ENCODE measurements at places on chromosomes 16 and 17.

DNA sequence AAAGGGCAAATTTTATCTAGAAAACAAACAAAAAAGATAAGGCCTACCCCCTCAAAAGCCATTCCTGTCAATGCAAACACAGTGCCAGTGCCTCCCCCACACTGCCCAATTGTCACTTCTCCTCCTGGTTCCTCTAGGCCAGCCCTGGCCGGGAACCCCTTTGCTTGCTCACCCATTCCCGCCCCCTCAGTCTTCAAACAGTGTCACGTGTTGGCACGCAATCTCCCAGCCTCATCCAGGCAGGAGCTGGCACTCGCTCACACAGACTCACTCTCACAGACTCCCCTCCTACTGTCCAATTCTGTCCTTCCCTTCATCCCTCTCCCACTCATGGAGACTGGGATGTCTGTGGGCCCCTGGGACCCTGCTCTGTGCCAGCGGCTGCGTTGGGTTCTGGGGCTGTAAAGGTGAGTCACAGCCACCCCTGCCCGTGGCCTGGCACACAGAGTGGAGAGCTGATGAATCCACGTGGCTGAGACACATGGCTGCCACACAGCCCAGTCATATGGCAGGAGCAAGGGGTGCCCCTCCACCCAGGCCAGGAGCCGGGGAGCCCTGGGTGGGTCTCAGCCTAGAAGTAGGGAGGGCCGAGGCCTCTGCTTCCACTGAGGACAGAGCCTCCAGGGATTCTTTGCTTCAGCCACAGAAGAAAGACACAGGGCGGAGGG lies 54.8 kb downstream of the VAC14 start:
- DNase-seq = peak; percentile 51

DNA sequence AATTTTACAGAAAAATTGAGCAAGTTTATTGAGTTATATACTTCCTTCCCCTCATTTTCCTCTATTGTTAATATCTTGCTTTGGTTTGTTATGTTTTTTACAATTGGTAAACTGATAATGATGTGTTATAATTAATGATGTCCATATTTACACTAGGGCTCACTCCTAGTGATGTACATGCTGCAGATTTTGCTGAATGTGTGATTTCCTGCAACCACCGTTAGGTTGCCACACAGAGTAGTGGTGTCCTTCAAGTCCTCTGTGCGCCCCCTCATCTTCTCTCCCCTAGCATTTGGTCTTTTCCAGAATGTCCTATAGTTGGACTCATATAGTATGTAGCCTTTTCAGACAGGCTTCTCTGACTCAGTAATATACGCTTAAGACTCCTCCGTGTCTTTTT lies 167.5 kb downstream of the RPTOR start:
- no peak for DNase-seq

GRCh38 chr17:32755045-32755805 lies 121.7 kb downstream of the MYO1D start:
- DNase-seq = peak; percentile 52

GRCh38 chr17:2108170-2108569 lies 53.3 kb downstream of the HIC1 start:
- no peak for DNase-seq

- DNase-seq = peak; percentile 90
These were observed 28.4 kb upstream of the MED13 start for GRCh38 chr17:62093188-62094155.

DNA sequence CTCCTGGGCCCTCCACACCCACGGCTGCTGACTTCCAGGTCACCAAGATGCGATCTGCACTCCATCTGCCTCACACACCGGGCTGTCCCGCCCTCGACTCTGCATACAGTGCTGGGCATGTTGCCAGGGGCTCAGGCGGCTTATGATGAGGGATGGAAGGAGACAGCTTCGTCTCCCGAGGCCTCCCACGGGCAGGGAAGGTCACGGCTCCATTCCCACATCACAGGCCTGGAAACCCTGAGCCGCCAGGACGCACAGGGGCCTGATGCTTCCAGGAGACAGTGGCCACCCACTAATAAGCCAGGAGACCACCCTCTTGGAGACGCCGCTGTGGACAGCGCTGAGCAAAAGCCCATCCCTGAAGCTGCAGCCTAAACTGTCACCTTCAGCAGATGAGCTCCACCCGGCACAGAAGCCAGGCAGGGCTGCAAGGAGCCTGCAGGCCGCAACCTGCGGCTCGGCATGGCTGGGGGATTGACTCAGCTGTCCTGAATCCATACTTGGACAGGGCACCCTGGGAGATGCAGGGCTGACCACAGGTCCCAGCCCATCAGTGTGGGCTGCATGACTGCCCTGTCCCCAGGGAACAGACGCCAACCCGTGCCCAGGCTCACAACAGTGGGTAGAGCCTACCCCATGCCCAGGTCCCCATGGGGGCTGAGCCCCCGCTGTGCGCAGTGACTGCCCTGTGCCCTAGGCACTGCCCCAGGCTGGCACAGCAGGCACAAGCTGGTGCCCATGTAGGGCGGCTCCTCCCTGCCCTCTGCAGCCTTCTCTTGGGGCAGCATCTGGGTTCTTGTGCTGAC lies 34.4 kb downstream of the SLC7A5 start:
- no peak for DNase-seq

GRCh38 chr17:56604691-56605290 lies 11.3 kb downstream of the NOG start:
- DNase-seq = no peak

DNA sequence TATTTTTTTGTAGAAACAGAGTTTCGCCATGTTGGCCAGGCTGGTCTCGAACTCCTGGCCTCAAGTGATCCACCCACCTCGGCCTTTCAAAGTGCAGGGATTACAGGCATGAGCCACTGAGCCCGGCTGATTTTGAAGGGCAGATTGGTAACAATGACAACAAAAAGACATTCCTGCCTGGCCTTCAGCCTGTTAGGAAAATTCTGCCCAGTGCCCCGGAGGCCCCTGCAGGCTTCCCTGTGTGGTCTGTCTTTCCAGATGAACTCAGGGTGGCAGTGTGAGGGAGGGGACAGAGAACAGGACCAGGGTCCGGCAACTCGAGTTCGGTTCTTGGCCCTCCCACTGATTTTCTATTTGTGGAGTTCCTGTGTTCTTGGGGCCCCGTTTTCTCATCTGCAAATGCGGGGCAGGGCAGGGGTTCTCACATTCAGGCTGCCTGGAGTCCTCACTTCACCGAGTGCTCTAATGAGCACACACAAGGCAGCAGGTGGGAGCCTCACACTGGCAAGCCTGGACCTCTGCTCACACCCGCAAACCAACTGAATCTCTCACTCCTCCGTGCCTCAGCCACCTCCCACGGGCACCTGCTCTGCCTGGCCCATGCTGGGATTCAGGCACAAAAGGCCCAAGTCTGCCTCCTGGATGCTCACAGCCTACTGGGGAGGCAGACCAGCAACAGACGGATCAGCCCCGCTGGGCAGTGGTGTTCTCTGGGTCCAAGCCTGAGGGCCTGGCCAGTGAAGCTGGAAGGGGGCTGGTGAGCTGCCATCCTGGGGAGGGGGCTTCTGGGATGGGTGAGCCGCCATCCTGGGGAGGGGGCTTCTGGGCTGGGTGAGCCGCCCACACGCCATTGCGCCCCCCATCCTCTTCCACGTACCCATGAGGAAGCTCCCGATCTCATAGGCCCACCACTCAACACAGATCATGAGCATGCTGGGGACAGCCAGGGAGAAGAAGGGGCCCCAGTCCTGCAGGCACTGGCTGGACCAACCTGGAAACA lies 10.3 kb downstream of the SLC47A2 start:
- no peak for DNase-seq

DNA sequence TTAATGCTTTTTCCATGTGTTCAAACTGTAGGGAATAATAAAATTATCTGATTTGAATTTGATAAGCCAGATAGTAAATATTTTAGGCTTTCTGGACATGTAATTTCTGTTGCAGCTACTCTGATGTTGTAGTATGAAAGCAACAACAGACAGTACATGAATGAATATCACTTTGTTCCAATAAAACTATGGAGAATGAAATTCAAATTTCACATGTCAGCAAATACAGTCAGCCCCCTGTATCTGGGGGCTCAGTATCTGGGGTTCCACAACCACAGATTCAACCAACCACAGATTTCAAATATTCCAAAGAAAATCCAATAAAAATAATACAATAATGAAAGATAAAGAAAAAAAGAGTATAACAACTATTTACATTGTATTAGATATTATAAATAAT lies 8.2 kb upstream of the CLTC start:
- DNase-seq = no peak

GRCh38 chr16:3091551-3091950 lies 7.5 kb downstream of the ZSCAN10 start:
- no peak for DNase-seq

DNA sequence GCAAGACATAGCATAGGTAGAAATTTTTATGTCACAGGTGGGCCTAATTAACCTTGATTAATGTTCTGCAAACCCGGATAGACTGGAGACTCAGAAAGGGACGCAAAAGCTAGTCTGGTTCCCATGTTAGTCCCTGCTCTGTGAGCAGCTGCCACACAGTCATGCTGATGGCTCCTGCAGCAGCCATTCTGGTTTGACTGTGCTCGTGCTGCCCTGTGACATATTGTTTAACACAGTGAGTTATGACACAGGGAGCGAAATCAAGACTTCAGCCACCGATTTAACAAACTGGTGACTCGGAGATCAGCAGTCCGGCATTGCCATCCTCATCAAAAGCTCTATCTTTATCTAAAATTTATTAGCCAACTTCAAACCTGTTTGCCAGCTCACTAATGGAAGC lies 169.8 kb downstream of the WWOX start:
- no peak for DNase-seq

GRCh38 chr16:49489686-49490320 lies 116.2 kb downstream of the C16orf78 start:
- DNase-seq = no peak

DNA sequence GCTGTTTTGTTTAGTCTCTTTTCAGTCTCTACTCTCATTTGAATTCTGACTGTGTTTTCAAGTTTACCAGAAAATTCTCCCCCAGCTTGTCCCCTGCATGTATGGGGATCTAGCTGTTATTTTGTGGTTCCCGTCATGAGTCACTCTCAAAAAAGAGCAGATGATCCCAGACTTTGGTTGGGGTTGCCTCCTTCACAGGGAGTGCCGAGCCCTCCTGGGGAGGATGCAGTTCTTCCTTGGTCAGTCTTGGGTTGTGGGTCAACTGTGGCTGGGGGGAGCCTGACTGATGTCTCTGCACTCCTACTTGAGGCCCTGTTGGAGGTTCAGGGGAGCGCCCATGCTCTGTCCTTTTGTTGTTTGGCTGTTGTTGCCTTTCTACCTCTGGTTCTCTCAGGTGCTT lies 37.7 kb downstream of the EPN2 start:
- no peak for DNase-seq

DNA sequence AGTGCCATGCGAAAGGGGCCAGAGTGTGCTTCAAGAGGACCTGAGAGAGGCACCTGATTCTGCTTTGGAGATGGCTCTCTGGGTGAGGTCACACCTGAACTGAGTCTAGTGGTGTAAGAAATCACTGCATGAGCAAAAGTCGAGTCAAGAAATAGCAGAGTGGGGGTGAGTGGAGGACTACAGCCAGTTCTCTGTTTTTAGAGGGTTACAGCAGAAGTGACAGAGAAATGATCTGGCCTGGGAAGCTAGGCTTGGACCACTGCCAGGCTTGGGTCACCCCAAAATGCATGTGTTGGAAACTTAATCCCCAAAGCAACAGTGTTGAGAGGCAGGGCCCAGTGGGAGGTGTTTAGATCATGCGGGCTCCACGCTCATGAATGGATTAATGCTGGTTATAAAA lies 312.0 kb downstream of the CBLN1 start:
- no peak for DNase-seq

- no peak for DNase-seq
These were observed 88.6 kb downstream of the NTN1 start for GRCh38 chr17:9109933-9110332.

GRCh38 chr17:28170771-28171170 lies 128.3 kb downstream of the NLK start:
- no peak for DNase-seq

GRCh38 chr16:66298571-66299120 lies 67.8 kb upstream of the CDH5 start:
- no peak for DNase-seq

GRCh38 chr16:84237994-84238750 lies 1.6 kb downstream of the KCNG4 start:
- no peak for DNase-seq

DNA sequence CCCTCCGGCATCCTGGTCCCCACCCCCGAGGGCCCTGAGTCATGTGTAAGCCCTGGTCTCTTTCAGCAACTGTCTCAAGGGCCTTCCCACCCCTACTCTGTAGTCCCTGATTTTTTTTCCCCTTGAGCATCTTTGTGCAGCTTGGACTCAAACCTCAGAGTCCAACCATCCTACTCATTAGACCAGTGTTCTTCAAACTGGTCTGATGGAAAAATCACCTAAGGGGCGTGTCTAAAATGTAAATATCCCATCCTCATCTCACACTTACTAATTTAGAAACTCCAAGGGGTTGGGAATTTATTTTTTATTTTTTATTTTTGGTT lies 624 bp downstream of the G6PC3 start:
- no peak for DNase-seq

DNA sequence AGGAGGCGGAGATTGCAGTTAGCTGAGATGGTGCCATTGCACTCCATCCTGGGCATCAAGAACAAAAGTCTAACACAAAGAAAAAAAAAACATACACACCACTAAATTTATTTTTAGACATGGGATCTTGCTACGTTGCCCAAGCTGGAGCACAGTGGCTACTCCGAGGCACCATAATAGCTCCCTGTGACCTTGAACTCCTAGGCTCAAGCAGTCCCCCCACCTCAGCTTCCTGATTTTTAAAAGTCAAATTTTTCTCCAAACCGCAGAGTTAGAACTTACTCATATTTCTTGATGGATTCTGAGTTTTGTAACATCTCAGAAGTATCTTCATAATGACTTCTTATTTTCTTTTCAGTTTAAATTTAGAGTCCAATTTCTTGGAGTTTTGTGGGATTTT lies 3.4 kb downstream of the CMTM4 start:
- no peak for DNase-seq

DNA sequence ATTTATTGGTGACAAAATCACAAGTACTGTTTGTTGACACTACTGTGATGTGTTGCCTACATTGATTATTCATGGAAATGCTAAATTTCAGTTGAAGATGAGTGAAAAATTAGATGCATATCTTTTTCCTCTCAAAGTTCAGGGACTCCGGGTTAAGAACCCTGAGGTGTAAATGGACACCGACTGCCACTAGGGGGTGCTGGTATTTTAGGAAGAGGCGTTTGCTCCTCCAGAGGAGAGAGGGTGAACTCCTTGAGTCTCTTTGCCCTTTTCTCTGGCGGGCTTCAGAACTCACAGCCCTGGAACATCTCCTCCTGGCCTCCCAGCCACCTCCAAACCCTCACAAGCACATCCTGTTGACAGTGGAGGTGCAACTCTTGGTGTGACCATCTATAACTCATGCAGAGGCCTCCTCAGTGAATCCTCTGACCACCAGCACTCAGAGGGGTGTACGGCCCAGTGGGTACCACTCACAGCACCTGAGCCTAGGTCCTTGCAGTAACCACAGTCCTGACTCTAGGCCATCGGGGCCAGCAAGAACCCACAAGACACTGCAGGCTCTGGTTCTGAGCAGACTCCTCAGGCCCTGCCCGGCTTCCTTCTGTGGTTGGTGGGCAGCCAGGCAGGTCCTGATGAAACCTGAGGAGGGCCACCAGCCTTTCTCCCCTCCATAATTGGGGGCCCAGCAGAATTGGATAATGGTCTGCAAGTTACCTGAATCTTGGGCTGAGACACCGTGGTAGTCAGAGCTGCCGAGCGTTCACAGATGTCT lies 26.2 kb upstream of the PIK3R5 start:
- DNase-seq = peak; percentile 51

All from HCT116 (cell line).